HL-60 (cell line): ENCODE measurements at places on chromosomes 5 and 9.

DNA sequence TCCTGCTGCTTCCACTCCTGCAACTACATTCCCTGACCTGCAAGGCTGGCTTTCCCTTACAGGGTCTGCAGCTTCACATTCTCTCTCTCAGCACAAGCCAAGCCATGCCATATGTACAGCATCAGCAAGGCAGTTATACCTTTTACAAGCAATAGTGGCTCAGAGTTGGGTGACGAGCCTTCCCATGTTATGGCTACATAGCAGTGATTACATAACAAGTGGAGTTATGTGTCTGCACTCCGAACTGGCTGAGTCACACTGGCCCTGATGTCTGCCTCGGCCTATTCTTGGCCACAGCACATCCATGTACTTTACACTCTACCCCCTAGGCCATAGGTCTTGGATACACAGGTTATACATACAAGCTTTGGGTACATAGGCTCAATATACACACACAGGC is 52.0 kb upstream of the SNCAIP start:
- DNase-seq, result no peak

- no peak for DNase-seq
Observed at GRCh38 chr5:141484641-141485311, at the start of gene PCDHGC4. PCDHGC4 (plus strand) TSS chr5:141485030; CDS start chr5:141485174, 144 bp downstream.

DNA sequence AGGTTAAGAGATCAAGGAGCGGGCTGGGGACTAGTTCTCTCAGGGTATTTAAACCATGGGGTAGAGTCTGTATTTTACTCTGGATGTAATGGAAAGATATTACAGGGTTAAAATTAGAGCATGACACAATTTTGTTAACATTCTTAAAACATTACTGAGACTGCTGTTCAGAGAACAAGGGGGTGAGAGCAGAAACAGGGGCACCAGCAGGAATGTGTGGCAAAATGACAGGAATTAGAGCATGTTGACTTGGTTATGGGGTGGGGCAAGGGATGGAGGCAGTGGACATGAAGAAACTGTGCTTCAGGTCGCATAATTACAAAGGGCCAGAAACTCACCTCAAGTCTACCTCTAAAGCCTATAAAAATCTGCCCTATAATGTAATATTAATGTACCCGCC is 75.0 kb downstream of the TMEM232 start:
- DNase-seq, result no peak

GRCh38 chr9:470552-471194 is 256.0 kb downstream of the DOCK8 start:
- DNase-seq, result no peak

- DNase-seq, result no peak
Observed at GRCh38 chr5:72268753-72269410, 51.2 kb downstream of the MRPS27 start.

DNA sequence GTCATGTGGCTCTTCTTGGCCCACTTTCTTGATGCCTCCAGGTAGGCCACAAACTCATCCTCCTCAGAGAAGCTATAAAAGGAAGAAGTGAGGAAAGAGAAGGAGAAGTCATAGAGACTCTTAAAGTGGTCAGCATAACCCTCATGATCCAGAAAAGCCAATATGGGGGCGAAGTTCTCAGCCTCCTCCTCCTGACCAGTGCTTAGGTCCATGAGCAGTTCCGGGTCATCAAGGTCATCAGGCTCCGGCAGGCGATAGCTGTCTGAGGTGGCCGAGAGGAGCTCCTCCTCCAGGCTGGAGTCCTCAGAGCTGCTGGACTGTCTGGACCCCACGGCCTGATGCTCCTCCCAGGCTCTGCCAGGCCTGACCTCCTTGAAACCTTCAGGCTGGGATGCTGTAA is 34.7 kb downstream of the SH3TC2 start:
- no peak for DNase-seq

GRCh38 chr9:94825611-94825958 is 99.1 kb downstream of the AOPEP start:
- DNase-seq, result no peak

DNA sequence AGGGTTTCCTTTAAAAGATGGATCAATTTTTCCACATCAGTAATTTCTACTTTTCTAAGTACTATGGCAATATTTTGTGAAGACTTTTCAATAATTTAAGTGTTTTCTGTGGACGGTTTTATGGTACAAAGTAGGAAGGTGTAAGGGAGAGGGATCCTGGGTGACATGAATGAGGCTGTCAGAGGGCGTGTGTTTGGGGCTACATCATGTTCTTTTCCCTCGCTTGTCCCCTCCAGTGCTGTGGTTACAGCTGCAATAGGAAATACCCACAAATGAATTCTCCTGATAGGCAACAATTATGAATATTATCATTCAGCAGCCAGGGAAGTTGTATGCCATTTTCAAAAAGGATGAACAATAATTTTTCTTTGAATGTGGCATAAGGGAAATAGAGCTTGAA is 83.8 kb downstream of the CAVIN4 start:
- no peak for DNase-seq

- DNase-seq, result no peak
Observed at GRCh38 chr9:37566716-37567115, 9.5 kb downstream of the FBXO10 start.

GRCh38 chr5:160959804-160960203 is 107.8 kb upstream of the ATP10B start:
- DNase-seq, result no peak

GRCh38 chr9:124873664-124874063 is 11.7 kb downstream of the ARPC5L start:
- no peak for DNase-seq

GRCh38 chr5:18397371-18397770 is 763.1 kb downstream of the TAF11L14 start:
- DNase-seq, result no peak

DNA sequence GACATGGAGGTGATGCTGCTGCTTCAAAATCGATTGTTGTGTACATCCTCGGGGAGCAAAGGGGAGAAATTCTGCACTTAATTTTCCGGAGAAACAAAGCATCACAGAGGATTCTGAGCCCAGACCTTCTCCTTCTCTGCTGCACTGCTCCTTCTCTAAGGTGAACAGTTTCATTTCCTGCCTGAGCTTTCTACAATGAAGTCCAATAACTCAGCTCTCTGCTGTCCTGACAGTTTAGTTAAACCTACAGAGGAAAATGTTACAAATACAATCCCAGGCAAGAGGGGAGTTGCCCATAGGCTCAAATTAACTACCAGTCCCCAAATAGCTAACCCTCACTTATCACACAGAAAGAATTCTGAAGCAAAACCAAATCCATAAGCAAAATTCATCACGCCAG is 206.3 kb downstream of the EFNA5 start:
- DNase-seq, result no peak

GRCh38 chr9:128026255-128026772 is 40.8 kb downstream of the NAIF1 start:
- DNase-seq, result peak; percentile 47

DNA sequence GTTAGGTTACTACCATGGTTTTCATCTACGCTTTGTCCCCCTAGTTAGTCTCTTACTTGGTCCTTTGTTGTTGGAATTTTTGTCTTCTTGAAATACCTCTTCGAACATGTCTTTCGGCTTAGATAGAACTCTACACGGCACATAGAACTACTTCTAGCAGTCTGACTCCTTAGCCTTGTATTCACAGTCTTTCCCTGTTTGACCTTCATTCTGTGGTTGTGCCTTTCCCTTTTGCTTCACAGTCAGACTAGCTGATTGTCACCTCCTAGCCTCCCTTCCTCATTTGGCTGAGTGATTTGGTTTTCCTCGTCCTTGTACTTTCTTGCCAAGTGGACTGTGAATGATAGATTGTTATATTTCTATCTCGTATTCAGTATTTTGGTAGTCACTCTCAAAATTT is 10.7 kb downstream of the SMAD5 start:
- no peak for DNase-seq

DNA sequence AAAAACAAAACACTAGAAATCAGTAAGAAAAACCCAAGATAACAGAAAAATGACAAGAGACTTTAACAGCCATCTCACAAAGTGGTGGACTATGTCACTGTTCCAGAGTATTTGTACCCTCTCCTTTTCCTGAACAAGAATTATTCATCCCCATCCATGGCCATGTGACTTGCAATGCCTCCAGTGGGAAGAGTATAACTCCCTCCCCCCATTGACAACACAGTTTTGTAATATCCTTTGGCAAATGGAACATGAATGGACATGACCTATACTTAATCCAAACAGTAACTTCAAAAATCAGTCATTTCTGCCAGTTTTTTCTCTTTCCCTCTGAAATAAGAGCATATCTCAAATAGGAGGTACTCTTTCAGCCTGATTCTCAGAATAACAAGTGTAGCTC is 33.9 kb downstream of the PTBP3 start:
- no peak for DNase-seq

GRCh38 chr9:98326459-98327248 is 71.2 kb upstream of the TBC1D2 start:
- no peak for DNase-seq

DNA sequence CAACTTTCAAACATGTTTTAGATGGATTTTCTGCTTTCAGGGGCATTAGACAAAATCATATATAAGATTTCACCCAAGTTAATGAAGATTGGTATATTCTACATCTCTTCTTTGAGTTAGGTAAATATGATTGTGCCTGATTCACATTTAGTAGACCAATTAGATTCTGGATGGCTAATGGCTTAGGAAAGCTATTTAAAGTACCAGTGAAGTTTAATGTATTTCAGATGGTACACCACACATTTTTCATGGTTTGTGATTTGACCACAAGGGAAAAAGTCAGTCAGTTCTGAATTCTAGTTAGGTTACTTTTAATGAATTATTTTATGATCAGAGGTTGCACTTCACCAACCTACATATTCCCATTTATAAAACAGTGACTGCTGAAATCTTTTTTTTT is 409.7 kb downstream of the ADGRV1 start:
- no peak for DNase-seq

- DNase-seq, result no peak
Observed at GRCh38 chr9:134835448-134835847, 45.2 kb upstream of the FCN2 start.

- DNase-seq, result no peak
Observed at GRCh38 chr5:158153508-158153907, 294.6 kb upstream of the CLINT1 start.

DNA sequence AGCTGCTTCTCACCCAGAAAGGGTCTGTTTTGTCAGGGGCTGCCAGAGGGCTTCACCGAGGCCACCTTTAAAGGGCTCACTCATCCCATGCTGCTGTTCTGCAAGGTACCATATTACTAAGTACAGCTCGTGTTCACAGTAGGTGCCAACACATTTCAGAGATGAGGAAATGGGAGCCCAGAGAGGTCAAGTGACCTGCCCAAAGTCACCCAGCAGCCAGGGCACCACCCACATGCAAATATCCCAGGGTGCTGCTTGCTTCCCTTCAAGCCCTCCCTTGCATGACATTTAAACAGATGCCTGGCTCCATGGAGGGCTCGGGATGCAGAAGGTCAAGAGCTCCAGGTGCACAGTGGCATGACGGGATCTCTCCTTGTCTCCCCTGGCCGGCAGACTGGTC is 123.5 kb upstream of the SARDH start:
- DNase-seq, result no peak

DNA sequence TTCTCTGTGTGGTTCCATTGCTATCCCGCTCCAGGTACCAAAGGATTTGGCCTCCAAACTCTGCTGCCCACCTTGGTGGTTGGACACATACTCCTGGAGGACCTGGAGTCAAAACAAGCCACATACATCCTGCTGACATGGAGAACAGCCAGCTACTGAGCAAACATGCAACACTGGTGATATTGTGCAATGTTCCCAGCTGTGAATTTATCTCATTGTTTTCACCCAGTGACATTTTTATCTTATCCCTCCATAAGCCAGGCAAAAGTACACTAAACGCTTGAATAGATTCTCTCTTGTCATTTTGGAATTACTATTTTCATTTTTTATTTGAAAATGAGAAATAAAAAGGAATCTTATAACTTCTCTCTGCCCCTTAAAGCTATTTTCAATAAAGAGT is 11.1 kb upstream of the CTSL start:
- peak; percentile 39 for DNase-seq

GRCh38 chr5:144511580-144512072 is 341.0 kb downstream of the KCTD16 start:
- no peak for DNase-seq

DNA sequence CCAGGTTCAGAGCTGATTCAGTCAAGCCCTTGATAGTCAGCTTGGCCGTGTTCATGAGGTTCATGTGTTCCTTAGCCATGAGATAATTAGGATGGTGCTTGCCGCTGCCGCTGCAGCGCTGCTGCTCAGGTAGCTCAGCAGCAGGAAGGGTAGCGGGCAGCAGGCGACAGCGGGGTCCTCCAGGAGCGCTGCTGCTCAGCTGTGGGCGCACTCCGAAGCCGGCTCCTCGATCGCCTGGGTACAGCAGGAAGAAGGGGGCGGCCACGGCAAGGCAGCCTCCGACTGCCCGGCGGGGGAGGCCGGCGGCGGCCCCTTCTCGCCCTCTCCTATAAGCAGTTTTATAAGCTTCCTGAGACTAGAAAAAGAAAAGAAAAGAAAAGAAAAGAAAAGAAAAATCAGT is 1253.6 kb downstream of the EFNA5 start:
- no peak for DNase-seq

DNA sequence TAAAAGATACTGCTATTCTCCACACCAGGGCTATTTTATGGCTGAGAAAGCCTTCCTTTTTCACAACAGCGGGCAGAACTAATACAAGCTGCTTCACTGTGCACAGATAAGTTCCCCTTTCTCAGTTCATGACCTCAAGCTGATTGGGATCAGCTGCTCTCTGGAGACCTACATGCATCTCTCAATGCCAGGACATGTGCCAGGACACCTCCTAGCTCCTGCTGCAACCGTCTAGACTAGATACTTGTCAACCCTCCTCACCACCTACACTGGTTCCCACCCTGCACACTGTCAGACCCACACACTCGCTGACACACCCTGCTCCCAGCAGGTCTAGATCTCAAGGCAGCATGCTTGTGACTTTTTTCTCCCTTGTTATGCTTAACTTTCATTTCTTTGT is 39.8 kb downstream of the STARD4 start:
- peak; percentile 41 for DNase-seq

DNA sequence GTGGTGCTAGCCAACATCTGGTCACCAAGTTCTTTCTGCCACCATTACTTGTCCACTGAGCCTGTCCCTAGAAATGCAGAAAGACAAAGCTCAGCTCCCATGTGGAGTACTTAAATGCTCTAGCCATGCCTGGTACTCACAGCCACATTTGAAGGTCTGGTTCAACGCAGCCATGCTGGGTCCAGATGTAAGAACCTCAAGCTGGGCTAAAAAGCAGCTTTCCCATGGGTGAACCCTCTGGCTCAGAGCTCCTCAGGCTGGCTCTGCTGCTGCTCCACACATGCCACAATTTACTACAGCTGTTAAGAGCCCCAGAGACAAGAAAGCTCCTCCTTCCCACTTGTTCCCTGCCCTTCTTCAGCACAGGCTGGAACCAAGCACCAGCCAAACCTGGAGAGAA is 97.1 kb upstream of the LRRTM2 start:
- no peak for DNase-seq

GRCh38 chr9:98488571-98489312 is 220.0 kb downstream of the GABBR2 start:
- DNase-seq, result no peak
